Stimulated activated CD8-positive, alpha-beta memory T cell treated with anti-CD3 and anti-CD28 coated beads, Interleukin-7, amount 100 ng/mL, for 48 hours (primary cell): ENCODE measurements at places on chromosomes 12 and 14.

- no peak for DNase-seq
These were observed 10.4 kb upstream of the OSBPL8 start for GRCh38 chr12:76569685-76570604.

DNA sequence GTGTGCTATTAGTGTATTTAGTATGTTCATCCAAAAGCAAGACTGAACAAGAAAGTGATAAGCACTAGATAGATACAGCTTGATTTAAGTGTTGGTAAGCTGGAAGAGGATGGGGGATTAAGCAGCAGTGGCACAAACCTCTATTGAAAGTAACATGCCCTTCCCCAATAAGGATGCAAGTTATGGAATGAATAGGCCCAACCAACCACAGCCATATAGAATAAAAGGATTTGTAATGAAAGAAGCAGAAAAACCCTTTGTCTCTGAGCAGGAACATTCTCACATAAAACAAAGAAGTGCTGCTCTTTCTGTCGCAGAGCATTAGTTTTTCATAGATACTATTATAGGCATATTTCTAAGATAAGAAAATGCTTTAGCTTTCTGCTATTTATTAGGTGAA lies 310.7 kb downstream of the IPO8 start:
- DNase-seq = no peak

- DNase-seq = no peak
These were observed 13.7 kb upstream of the OR5AU1 start for GRCh38 chr14:21169573-21169972.

DNA sequence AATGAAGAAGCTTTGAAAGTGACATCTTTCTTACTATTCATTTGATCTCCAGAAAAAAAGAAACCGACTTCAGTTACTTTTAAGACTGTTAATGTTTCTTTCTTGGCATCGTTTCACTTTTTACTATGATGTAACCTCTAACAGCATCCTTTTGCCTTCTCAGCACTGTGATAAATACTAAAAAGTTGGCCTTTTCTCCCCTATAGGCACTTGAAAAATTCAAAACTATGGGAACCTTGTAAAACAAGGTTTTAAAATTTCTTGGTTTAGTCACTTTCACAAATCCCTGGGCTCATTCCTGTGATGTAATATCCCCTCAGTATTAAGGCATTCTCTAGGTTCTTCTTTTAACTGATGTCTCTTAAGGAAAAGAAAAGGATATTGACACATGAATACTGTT lies 281.8 kb downstream of the EGLN3 start:
- no peak for DNase-seq
